ENCODE measurements at places on chromosomes 1 and 21. TPM values are rescaled to one million over a fixed set of nuclear protein-coding genes. Genes with fewer than 3 reads are reported as not detected.

DNA sequence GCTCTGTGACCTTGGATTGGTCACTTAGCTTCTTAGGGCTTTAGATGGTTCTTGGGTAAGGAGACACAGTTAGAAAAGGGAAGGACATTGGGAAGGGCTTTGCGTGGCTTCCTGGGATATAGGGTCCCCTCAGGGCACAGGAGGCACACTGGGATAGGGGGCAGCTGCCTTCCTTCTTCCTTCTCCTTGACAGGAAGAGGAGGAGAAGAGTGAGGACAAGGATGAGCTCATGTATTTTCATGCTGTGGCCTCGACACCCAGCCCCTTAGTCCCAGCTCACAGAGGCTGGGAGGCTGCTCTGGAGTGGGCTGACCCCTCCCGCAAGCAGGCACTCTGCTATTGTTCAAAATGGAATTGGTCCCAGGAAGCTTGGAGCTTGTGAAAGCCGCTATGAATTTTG is 45.7 kb upstream of the POU3F1 start:
- DNase-seq = no peak

DNA sequence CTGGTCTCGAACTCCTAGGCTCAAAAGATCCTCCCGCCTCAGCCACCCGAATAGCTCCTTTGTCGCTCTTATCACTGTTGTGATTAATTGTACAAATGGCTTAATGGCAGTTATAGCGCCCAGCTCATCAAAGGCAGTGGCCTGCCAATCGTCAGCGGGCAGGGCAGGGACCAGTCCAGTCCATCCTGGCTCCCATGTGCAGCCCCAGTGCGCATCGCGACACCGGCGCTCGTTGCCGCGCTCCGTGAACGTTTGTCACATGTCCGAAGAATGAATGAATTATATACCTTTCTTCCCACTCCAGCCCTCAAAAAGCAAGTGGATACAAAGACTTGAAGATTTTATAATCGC is 18.4 kb downstream of the MTX1 start:
- DNase-seq = no peak

- DNase-seq = no peak
These were observed 76.5 kb upstream of the USH2A start for GRCh38 chr1:216499581-216500272.

GRCh38 chr1:20158358-20159070 is 19.4 kb downstream of the PLA2G2F start:
- no peak for DNase-seq

DNA sequence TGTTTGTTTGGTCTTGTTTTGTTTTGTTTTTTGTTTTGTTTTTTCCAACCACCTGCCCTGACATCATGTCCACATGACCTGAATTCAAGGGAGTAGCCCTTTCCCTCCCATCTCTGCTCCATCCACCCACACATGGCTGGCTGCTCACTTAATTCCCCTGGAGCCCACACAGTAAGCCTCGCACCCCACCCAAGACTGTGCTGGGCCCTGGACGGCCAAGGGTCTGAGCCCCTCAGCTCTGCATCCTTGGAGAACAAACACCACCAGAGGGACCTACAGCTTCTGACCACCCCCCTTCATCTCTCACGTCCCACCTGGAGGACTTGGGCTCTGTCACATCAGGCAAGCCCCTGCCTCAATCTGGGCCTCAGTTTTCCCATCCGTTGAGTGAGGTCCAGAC is 39.1 kb downstream of the MATN1 start:
- no peak for DNase-seq

GRCh38 chr1:240611619-240612480 is at the start of gene GREM2:
Gene GREM2 (minus strand): TSS chr1:240612155. CDS start chr1:240493475, 118,680 bp downstream.
- no peak for DNase-seq

DNA sequence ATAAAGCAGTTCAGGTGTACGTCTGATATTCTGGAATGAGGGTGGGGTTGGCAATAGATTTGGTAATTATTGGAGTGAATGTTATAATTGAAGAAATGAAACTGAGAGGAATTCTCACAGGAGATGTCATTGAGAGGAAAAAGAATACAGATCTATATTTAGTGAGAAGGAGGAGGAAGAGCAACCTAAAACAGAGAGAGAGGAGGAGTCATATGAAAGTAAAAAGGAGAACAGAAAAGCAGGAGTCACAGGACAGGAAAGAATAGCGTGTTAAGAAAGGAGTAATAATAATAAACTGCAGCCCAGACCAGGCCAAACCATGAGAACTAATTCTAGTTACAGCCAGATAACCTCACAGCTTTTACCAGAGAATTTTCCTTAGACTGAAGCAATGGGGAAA is 62.7 kb upstream of the MROH9 start:
- no peak for DNase-seq

DNA sequence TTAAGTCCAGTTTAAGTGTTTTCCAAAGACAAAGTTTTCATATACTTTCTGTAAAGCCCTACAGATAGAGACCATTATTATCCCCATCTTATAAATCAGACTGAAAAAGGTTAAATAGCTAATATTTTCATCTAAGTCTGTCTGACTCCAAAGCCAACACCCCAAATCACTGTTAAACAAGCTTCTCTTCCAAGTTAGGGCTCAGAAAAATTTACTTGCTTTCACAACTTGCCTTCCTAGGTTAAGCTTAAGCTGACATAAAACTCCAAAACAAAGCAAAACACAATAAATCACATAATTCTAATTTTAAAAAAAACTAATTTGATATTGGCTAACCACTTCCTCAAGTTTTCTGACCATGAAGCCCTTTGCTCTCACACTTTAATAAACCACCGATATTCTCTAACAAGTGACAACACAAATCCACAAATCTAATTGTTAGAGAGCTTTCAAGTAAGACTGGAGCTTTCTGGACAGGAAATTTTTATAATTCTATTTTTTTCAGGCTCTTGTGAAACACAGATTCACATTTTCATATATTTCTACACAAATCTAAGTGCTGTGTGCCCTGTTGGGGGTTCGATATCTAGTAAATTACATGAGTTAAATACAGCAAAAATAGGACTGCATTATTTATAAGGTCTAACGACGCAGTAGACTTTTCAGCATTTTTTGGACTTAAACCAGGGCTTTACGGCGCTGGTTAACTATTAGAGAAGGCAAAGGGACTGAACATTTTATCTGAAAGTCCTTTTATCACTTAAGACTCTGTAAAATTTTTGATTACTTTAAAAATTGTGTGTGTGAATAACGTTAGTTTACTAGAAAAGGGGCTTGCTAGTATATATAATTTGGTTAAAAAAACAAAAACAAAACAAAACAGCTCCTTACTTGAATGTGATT is 2.1 kb downstream of the GNG12 start:
- DNase-seq = no peak

DNA sequence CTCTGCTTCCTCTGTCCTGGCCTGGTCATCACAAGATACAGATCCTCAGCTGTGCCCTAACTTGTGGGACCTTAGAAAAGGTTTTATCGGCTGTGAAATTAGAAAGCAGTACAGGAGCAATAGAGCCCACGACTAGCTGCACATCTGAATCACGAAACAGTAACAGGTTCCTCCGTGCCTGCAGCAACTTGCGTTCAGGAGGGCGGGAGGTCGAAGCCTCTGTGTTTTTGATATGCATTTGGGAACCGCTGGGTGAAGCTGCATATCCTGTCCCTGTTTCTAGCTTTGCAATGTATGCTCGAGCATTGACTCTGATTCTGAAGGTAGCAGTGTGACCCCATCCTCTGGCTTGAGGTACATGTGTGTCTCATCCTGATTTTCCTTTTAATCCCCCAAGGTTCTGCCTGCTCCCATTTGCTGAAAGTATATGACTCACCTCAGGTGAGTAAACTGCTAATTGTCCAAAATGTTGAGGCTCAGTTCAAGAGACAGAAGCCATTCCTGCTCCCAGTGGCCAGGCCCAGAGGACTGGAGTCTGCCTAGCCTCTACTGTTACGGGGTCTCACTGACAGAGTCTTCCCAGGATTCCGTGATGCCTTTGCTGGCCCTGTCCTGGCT is 44.3 kb downstream of the SCCPDH start:
- DNase-seq = no peak

DNA sequence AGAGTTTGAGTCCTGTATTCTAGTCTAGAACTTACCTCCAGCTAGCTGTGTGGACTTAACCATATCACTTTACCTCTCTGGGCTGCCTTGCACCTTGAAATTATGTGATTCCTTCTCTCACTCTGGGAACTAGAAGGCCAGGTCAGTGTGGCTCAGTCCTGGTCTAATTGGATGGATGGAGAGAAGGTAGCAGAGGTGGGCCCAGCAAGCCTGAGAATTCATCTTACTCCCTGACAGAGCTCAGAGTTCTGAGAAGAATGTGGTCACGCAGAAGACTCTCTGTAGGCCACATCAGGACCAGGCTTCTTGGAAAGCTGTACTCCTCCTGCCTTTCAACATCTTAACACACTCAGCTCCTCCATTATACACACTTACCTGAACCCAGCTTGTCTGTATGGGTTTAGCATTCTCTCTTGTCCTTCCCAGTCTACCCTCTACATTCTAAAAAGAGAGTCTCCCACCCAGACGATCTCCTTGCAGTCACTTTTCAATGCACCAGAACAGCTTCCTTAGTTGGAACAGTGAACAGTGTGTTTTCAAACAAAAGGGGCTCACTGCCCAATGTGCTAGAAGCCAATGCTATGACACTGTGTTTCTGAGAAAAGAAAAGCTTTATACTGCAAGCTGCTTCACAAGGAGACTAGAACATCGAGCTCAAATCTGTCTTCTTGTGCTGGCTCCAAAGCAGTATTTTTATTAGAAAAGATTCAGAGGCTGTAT is 60.5 kb downstream of the CAPN9 start:
- DNase-seq = no peak

DNA sequence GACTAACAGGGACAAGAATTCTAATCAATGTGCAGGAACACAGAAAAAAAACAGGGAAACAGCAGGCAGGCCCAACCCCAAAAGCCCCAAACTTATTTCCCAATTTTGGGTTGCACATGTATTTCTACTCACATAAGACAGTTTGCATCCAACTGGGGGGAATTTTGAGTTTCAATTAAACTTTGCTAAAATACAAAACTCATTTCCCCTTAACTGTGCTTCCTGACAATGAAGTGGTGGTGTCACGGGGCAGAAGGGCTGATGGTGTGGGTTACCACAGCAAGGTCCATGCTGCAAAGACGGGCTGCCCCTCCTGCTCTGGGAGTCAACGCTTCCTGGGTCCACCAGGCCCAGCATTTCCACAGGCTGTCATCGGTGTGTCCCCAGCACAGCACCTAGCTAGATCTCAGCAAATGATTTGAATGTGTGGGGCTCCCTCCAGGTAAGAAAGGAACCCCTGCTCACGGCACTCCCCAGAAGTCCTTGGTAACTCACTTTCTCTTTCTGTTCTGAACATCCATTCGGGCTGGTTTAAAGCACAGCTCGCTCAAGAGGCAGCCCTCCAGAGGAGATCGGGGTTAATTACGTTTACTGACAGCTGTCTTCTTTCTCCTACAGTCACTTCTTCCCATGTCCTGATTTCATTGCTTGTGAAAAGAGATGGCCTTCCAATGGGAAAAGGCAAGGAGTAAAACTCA is 27.4 kb downstream of the HIVEP3 start:
- no peak for DNase-seq

DNA sequence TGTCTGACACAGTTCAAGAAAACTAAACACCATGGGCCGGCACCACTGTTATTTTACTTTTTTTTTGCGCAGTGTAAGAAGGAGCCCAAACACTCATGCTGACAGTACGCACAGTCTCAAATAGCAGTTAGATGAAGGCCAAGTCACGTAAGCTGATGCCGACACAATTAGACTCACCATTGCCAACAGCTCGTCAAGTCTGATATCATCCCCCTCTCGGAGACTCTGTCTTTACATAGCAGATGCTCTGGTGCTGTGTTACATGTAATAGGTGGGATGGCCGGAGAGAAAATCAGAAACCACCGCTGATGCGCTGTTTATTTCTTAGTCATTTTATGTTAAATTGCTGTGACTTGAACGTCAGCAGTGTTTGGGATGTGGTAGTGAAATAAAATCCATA is 49.3 kb downstream of the TGFB2 start:
- DNase-seq = no peak

DNA sequence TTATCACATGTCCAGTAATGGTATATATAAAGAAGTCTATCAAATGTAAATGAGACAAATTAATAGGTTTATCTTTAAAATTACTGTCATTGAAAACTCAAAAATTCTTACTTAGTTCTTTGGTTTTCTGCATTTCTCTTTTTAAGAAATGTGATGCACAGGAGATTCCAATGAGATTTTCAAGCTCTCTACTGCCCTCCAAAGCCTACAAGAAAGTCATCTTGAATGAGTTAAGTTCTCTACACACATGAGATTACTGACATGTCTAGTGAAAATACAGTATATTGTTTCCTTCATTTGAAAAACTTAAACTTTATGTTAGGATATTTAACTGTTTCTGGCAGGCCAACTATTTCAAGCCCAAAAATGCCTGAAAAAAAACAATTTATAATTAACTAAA is 68.8 kb downstream of the ITGB3BP start:
- DNase-seq = no peak

DNA sequence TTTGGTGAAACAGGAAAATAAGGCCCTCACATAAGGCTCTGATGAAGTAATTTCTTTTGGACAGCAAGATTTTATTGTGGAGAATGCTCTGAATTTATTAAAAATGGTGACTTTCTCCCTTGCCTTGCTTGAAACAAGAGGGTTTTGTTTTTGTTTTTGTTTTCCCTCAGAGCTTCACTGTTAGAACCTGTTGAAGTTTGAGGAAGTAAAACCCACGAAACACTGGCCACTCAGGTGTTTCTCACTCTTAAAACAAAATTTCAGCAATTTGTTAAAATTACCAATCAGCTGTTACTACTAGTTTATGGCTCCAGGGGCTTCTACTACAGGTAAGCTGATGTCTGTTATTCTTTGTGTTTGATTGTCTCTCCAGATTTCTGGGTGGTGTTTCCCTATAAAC is 112.6 kb upstream of the B3GALT2 start:
- DNase-seq = no peak

DNA sequence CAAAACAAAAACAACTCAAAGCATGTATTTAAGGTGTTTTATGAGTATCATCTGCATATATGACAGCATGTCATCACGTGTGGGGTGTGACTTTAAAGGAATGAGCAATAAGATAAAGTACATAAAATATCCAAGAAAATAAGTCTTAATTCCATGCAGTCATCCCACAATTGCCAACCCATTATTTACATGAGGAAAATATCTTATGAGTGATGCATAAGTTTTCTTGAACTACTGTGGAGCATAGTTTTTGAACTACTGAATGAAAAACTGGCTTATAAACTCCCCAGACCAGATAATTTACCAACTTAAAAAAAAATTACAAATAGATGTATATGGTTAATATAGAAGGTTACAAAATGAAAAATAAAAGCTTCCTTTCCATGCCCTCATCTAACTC is 29.7 kb upstream of the MTMR11 start:
- no peak for DNase-seq

GRCh38 chr1:92186081-92186480 is 31.6 kb upstream of the C1orf146 start:
- DNase-seq = no peak

- DNase-seq = no peak
These were observed 190.5 kb downstream of the ZP4 start for GRCh38 chr1:237700181-237700580.

GRCh38 chr1:84427250-84428188 is 29.2 kb downstream of the DNASE2B start:
- DNase-seq = no peak

- DNase-seq = no peak
These were observed 5.7 kb downstream of the LMX1A start for GRCh38 chr1:165350840-165351239.

Gene CA6
- total RNA-seq = not detected

Gene ZBED6
- total RNA-seq = 18.7 TPM

Gene LORICRIN
- total RNA-seq = not detected

Gene SLC44A3
- 8.4 TPM for total RNA-seq

Gene ETV3L
- not detected for total RNA-seq

Gene RGS18
- 0.53 TPM for total RNA-seq

Gene RNF223
- total RNA-seq = 12.0 TPM

Gene FCRL2
- total RNA-seq = not detected

Gene SLAMF7
- 2.2 TPM for total RNA-seq

Gene HDGF
- total RNA-seq = 278 TPM

Gene RAP1GAP
- 6.8 TPM for total RNA-seq
